ENCODE measurements at places on chromosomes 7 and 10.

GRCh38 chr7:111242141-111242755 is 151.3 kb downstream of the LRRN3 start:
- no peak for DNase-seq

DNA sequence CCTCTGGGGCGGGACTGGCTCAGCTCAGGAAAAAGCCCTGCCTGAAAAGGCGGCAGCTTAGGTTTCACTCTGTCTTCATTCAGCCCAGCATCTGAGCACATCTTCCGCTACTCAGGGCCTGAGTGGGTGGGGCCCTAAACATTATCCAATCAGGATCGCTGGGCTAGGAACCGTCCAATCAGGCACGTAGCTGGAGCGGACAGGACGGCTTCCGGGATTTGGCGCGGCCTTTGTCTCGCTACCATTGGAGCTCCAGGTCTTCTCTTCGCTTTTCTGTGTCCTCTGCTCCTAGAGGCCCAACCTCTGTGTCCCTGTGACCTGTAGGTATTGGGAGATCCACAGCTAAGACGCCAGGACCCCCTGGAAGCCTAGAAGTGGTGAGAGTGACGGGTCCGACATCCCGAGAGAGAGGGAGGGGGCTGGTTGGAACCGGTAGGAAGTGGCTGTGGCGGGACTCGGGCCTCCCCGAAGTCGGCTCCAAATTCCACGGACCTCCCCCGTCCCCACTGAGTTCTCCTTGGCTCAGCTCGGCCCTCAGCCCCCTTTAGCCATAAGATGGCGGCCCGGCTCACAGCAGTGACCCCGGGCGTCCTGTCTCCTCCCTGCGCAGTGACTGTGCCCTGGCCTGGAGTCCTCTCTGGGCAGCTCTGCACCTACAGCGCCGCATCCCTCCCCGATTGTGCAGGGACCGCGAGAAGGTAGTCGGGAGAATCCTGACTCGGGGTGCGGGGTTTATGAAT is 99.1 kb downstream of the ZNF680 start:
- DNase-seq = peak; percentile 53

DNA sequence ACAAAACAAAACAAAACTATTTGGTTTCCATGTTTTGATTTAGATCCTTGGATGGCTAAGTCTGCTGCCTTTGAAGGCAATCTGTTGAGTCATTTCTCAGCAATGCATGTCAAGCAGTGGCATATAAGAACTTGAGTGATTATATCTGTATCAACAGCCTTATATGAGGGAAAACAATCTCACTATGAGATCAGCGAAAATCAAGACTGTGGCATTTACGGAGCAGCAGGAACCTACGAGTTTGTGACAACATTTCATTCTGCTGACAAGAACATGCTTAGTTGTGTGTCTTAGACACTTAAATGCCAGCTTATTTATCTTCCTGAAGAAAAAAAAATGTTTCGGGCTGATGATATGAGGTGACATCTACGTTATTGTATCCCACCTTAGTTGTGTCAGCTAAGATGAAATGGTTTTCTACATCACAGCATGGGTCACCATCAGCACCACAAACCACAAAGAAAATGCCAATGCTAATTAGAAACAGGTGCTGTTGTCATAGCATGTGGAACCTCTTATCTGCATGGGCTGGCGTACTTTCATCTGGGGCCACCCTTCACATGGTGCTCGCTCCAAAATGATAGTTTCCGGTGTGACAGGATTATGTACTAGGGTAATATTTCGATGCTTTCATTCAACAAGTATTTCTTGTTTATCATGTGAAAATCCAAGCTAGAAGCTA is 1085.5 kb downstream of the SORCS1 start:
- no peak for DNase-seq

DNA sequence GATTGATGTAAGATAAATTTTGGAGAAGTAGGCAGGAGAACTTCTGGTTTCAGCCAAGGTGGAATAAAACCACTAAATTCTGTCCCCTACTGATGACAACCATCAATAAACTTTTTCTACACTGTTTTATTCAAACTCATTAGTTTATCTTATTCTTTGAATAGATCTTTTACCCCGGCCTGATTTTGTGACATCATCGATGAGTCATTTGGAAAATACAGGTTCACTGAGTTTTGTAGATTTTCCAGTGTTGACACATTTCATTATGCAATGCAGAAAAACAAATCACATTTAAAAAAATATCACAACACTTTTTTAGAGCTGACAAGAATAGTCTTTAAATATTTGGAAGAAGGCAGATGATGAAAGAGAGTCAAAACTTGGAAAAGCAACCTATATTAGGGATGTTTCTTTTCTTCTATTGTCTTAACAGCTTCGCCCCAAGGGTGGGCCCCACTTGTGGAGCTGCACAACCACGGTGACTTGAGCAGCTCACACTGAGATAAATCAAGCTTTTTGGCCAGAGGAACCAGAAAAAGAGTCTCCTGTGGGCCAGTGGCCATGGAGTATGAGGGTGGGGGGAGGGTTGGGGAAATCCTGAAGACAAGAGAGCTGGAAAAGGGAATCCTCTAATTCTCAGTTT is 112.8 kb downstream of the PTEN start:
- no peak for DNase-seq

DNA sequence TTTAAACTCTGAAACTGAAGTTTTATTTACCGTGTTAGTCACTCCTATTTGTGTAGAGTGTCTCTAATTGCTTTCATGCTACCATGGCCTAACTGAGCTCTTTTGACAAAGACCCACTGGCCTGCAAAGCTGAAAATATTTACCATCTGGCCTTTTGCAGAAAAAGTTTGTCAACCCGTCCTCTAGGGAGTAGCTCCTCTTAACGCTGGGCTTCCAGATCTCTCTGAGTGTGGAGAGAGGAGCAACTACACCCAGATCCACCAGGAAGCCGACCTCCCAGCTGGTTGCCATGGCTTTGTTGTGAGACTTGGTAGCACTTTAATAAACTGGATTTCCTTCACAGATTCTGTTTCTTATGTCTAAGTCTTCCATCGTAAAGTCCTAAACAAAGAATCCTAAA is 4.2 kb upstream of the C10orf71 start:
- no peak for DNase-seq

DNA sequence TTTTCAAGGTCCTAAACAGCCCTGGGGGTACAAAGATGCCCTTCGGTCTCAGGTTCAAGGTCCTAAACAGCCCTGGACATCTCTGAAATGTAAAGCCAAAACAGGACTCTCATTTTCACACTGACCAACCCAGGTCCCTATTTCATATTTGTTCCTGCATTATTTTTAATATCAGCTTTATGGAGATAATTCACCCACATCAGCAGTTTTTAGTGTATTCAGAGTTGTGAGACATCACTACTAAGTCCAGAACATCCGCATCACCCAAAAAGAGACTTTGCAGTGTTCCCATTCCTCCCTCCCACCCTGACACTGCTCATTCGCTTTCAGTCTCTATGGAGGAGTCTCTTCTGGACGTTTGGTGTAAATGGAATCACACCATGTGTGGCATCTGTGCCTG is 420.2 kb downstream of the PTPRN2 start:
- no peak for DNase-seq

GRCh38 chr10:98384531-98385133 is 30.4 kb downstream of the PYROXD2 start:
- DNase-seq = no peak

DNA sequence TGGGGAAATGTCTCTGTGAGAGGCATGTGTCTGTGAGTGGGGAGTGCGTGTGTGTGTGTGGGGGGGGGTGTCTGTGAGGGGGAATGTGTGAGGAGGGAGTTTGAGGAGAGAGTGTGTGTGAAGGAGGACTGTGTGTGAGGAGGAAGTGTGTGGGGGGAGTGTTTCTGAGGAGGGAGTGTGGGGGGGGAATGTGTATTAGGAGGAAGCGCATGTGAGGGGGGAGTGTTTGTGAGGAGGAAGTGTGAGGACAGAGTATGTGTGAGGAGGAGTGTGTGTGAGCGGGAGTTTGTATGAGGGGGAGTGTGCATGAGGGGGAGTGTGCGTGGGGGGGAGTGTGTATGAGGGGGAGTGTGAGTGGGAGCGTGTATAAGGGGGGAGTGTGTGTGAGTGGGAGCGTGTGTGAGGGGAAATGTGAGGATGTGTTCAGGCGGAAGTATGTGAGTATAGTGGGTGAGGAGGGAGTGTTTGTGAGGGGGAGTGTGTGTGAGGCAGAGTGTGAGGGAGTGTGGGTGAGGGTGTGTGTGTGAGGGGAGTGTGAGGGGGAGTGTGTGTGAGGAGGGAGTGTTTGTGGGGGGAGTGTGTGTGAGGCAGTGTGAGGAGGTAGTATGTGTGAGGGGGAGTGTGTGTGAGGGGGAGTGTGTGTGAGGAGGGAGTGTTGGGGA is 21.8 kb upstream of the PTPRN2 start:
- no peak for DNase-seq

DNA sequence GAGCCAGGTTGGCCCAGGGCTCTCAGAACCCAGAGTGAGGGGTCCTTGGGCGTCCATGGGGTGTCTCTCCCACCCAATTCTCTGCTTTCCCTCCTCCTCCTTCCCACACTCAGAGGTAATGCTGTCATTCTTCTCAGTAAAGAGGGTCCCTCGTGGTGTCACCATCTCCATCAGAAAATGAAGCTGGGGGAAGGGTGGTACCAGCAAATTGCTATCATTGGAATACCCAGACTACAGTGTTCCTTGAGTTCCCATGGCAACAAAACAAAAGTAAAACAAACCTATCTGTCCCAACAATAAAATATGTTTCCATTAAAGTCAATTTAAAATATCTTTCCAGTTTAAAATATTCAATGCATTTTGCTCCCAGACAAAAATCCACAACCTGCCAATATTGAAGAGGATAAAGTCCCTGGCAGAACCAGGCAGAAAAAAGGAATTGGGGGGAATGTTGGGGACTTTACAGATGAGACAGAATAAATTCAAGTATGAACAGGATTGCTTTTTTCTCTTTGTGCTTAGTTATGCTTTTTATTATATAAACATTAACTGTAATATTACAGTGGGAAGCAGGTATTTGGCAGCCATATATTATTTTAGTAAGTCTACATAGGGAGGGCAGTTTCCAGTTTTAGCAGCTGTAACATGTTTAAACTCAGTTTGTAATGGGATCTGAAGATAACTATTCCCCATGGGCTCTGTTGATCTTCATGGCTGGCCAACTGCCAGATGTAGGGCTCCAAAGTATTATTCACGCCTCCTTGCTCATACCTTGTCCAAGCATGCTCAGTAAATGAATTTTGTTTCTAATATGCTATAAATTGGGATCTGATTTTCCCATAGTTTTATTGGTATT is 182.1 kb downstream of the ARID5B start:
- DNase-seq = peak; percentile 74

- DNase-seq = no peak
Measured at GRCh38 chr7:101595766-101596537, 33.1 kb downstream of the MYL10 start.

DNA sequence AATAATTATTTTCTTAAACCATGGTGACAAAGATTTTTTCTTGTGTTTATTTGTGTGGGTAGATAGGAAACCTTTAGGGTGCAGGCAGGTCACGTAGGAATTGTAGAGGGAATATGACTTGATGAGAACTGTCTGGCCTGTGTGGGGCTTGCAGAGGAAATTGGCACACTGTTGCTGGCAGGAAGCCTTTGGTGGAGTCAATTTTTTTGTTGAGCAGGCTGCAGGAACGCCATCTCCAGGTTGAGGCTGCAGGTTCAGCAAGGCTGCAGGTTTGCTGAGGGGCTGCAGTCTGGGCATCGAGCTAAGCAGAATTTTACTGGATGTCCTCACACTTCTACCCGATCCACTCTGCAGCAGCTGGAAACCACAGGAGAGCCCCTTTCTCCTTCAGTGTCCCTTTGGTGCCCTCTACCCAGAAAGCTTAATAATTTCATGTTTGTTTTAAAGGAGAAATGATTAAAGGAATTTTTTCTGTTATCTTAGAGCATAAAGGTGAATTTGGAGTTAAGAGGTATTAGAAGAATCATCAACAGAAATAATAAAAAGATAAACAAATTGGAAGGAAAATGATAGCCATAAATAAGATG is 37.0 kb downstream of the TBC1D12 start:
- DNase-seq = no peak

Data from small intestine (tissue), 16 donors.